ENCODE measurements at places on chromosomes 3 and 15.

- DNase-seq = no peak
These were observed 11.3 kb upstream of the TM4SF1 start for GRCh38 chr3:149388531-149389417.

DNA sequence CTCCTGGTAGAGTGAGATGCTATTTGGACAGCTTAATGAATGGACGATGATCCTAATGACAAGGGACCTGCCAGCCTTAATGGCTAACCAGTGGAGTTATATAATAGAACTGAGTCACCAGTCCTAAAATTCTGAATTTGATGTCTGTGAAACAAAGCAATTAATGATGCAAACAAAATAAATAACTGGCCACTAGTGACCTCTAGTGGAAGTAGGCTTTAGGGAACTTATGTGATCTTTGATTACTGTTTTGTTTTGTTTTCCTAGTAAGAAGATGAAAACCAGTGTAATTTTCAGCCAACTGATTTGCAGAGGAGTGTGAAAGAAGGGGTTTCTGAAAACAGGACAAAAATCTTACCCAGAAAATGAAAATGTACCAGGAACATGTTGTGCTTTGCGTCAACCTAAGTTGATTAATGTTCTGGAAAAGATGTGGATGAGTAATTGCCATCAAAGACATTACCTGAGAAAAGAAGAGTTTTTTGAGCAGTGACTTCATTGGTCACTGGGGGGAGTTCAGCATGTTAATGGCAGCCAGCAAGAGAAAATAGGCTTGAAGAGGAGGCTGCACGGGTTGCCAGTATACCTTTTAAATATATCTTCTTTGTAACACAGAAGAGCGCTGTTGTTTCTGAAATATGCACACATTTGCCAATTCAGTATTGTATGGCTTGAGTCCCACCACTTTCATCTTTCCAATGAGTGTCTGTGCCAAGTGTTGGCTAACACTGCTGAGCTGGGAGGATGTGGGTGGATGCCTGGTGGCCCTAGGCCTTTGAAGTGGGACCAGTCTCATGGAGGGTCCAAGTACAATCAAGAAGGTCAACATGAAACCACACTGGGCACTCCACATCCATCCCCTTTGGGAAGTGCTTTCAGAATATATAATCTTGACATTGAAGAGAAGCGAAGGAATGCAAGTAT, 9.3 kb downstream of the VEPH1 start:
- DNase-seq = no peak

- no peak for DNase-seq
These were observed 36.5 kb downstream of the BOC start for GRCh38 chr3:113247675-113248458.

- DNase-seq = no peak
These were observed 195.6 kb downstream of the XXYLT1 start for GRCh38 chr3:195075199-195075940.

DNA sequence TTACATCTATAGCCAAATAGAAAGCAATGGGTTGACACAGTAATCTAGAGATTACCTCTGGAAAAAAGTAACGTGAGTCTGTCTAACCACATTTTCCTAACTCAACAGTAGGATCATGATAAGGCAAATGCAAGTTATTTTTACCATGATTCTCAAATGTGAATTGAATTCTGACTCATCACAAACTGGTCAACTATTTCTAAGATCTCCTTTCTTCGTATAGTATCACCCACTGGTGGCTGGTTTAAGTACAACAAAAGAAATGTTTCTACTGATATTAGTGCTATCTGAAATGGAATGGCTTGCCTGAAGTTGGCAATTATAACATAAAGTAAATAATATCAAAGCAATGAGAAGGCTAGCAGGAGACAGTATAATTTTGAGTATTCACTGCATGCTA, 102.2 kb downstream of the ABI3BP start:
- DNase-seq = no peak

DNA sequence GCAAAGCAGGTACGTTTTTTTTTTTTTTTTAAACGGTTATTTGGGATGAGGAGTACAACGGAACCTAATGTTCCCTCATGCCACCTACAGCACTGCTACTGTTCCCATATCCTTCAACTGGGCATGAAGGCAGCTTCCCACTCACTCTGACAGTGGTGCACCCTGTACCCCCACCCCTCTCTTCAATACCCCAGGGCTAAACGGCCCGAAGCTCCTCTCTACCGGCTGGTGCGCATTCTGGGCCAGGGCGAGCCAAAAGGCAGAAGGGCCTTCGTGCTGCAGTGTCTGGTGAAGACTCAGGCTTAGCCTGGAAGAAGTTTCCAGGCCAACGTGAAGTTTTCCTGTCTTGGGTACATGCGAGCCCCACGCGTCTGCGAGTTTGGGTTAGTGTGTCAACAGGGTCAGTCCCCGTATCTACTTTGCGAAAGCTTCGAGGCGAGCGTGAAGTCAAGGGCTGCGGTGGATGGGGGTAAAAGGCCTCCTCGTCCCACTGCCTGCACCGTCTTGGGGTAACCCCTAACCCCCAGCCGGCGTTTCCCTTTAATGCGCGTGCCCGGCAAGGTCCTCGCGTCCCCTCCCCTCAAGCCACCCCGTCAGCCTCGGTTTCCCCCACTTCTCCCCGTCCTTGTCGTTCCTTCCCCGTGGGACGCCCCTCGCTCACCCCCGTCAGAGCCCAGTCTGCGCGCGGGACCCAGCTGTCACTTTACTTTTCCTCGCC, 765 bp upstream of the UBE2E2 start:
- no peak for DNase-seq

DNA sequence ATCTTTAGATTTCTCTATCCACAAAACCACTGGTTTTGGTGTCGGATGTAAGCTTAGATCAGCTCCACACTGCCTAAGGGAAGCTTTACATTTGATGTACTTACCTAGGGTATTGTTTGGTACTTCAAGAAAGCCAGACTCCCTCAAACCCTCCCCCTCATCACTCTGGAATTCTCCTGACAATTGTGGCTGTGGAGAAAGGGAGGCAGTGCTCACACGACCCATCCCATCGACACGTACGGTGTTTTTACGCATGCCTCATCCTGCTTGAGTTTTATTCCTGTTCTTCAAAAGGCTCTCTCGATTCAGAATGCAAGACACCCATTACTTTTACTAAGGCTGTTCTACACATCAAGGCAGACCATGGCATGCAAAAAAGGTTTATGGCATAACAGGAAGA, 67.3 kb upstream of the ONECUT1 start:
- no peak for DNase-seq

GRCh38 chr15:50050986-50051743, 67.9 kb downstream of the ATP8B4 start:
- DNase-seq = no peak

DNA sequence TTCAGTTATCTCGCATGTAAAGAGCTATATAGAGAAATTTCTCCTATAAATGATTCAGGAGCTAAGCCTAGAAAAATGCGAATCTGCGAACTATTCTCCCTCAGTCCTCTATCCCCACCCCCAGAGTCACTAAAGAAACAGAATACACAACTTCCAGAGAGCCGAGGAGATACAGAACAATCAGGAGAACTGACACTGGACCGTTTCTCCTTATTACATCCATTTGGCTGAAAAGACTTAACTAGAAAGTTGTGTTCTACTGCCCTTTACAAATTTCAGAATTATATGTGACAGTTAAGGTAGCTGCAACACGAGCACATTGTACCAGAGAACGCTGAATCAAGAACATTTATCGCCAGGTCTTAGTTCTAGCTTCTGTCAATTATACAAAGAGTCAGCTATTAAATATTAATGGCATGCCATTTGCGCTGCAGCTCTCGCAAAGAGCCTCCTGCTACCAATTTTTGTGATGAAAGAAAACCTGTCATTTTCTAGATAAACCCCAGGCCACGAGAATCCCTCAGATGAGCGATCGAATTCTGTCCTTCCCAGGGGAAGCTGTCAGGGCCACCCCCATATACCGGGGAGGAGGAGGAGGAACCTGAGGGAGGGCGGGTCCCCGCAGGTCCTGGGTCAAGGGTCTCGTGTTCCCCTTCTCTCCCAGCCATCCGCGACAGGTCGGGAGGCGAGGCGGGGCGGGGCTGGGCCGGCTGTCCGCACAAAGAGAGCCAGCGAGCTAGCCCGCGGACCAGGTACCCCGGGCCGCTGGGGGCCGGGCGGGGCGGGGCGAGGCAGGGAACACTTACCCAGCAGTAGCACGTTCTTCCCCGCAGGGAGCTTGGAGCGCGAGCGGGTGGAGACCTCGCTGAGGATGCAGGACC, 878 bp downstream of the DYNC1LI1 start:
- no peak for DNase-seq

DNA sequence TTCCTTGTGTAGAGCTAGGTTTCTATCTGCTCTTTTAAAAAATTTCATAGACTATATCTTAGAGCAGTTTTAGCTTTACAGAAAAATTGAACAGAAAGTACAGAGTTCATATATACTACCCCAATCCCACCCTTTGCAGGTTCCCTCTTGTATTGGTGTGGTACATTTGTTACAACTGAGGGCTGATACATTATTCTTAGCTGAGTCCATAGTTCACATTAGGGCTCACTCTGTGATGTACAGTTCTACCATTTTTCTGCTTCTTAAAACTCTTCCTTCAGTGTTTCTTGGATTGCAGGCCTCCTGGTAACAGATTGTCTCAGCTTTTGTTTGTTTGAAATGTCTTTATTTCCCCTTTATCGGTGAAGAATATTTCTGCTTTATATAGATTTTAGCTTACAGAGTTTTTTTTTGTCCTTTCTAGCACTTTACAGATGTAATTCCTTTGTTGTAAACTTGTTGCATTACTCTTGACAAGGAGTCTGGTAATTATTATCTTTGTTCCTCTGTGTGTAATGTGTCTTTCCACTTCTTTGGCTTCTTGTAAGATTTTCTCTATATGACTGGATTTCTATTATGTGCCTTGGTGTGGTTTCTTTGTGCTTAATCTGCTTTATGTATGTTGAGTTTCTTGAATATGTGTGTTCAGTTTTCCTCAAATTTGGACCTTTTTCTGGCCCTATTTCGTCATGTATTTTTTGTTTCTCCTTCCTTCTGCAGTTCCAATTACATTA, 25.3 kb downstream of the MEF2A start:
- DNase-seq = no peak

- DNase-seq = no peak
These were observed 88.3 kb upstream of the ADAMTSL3 start for GRCh38 chr15:83565553-83566159.

DNA sequence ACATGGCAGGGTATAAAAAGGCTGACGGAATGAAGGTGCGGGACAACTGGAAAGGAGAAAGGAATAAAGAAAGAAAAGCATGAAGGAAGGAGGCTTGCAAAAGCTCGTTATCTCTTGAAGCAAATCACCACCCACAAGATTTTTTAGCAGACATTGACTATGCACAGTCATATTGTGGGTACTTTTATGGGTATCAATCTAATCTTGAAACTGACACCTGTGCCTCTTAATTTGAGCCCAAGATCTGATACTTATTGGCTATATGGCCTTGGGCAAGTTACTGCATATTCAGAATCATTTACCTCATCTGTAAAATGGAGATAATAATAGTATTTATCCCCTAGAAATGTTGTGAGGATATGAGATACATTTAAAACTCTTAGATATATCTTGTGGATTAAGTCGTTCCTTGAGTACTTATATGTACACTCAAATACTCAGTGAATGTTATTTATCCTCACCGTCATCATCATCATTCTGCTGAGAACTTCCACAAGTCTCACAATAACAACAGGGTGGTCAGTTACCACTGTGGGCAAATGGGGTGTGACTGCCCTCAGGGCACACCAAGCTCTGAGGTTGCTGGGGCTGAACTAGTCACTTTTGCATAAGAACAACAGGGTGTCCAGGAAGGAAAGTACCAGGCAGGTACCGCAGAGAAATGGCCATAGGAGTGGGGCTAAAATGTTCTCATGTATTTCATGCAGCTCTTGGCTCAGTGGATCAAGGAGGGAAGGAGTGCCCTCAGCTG, 266.1 kb downstream of the SLC9A9 start:
- no peak for DNase-seq

GRCh38 chr15:95946926-95947325, 383.6 kb upstream of the NR2F2 start:
- DNase-seq = no peak

GRCh38 chr15:68149059-68149458, 56.1 kb downstream of the CALML4 start:
- no peak for DNase-seq

All from activated naive CD8-positive, alpha-beta T cell treated with anti-CD3 and anti-CD28 coated beads, Interleukin-2, amount 10 ng/mL, durations not matched to agents 7 days and 5 days (primary cell).